ENCODE measurements at places on chromosomes 1 and 21. TPM values are rescaled to one million over a fixed set of nuclear protein-coding genes. Genes with fewer than 3 reads are reported as not detected.

The DENND2D gene
- total RNA-seq = 33.0 TPM

GRCh38 chr1:154430903-154431302, 25.8 kb downstream of the IL6R start:
- DNase-seq = no peak

DNA sequence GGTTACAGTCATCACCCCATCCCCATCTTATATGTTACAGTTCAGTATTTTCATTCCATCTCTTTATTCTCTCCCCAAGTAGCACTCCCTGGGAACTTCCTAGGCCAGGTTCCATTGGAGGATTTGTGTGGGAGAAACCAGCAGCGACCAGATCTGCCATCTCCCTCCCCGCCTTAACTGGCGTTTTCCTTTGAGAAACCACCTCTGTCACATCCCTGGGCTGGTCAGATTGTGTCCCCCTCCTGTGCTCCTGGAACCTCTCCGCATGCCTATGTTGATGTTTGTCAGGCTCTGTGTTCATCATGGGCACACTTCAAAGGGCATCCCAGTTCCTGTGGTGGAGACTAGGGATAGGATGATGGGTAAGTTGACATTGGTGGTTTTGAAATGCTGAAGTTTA, 126.4 kb downstream of the KIAA0319L start:
- no peak for DNase-seq

The HSF2BP gene
- total RNA-seq = 0.26 TPM

The RHEX gene
- 2.2 TPM for total RNA-seq

DNA sequence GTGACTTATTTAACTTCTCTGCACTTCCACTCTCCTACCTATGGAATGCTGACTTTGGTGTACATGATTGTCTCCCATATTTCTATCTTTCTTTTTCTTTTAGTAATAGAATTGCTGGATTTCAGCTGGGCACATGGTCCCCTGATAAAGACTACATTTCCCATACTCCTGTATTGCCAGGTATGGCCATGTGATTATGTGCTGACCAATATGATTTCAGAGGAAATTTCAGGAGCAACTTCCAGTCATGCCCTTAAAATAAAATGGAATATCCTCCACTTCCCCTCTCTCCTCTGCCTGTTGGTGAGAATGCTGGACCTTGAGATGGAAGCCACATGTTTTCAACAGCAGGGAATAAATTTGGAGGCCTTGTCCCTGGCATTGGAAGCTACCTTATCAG, 130.7 kb upstream of the IGSF21 start:
- DNase-seq = no peak

DNA sequence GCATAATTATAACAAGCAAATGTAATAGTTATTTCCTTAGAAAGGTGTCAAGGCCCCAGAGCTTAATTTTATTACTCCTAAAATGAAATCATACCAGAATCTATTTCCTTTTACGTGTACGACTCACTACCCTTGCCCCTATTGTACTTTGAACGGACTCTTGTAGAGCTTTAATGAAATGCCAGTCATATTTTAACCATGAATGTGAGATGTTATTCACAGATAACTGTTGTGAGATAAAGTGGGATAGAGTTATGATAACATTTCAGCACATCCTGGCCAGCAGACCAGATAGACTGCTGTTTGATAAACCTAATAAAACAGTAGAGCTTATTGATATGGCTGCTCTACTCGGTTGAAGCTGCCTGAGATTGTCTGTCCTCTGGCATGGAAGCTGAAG, 500.8 kb upstream of the PBX1 start:
- no peak for DNase-seq

DNA sequence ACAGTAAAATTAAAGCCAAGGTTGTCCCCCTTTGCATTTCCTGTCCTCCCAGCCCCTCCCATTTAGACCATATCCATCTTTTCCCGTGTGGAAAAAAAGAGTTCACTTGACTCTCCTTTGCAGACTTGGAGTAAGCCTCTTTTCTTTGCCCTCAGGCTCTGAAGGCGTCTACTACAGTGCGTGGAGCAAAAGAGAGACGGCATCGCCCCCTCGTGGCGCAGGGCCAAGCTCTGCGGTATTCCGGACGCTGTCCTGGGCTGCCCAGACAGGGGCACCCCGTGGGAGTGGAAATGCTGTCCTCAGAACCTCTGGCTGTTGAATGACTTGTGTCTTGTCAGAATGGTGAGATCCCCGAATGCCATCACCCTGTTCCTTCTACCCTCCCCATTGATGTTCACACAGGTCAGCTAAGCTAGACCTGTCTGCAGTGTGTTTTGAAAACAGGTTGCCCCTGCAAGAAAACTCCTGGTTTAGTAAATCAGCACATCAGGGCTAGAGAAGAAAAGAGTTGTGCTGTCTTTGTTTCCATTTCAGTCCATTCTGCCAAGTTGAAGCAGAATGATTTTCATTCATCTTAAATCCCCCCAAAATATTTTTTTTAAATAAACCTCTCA, 12.3 kb upstream of the GJA8 start:
- no peak for DNase-seq

The LORICRIN gene
- total RNA-seq = not detected

DNA sequence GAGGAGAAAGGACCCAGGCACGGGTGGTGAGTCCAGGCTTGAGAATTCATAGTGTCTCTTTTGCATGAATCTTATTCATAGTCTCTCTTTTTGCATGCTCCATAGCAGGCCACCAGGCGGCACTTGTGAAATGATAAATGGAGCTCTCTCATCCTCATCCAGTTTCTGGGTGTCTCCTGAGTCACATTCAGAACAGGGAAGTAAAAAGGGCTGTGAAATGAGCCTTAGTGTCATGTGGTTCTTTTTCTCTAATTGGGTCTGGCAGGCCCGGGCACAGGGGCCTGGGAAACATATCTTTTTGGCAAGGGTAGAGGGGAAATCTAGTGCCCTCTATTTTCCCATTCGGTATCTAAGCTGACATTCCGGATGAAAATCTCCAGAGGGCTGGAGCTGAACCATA, 19.1 kb upstream of the NCF2 start:
- DNase-seq = no peak

The GJC2 gene
- 2.6 TPM for total RNA-seq

- no peak for DNase-seq
Measured at GRCh38 chr1:247294282-247294681, 37.4 kb downstream of the ZNF496 start.

The MLLT11 gene
- total RNA-seq = 0.64 TPM

DNA sequence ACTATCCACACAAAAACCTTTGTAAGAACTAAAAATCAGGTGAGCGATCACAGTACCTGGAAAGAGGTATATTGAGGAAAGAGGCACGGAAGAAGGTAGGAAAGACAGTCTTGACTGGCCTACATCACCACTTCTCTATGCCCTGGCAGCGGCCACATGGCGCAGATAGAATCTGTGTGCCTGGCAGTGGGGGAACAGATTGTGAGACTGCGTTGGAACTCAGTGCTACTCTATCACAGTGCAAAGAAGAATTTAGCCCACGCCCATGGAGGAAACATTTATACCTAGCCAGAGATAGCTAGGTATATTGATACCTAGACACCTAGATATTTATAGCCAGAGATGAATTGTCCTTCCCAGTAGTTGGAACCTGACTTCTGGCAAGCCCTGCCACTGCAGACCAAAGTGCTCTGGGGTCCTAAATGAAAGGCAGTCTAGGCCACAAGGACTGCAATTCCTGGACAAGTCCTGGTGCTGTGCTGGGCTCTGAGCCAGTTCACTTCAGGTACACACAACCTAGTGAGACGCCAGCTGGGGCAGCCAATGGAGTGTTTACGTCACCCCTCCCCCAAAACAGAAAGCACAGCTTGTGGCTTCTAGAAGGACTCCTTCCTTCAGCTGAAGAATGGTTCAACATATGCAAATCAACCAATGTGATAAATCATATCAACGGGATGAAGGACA, 51.9 kb downstream of the DHX9 start:
- no peak for DNase-seq

GRCh38 chr1:81208441-81208840, 592.3 kb upstream of the ADGRL2 start:
- no peak for DNase-seq

DNA sequence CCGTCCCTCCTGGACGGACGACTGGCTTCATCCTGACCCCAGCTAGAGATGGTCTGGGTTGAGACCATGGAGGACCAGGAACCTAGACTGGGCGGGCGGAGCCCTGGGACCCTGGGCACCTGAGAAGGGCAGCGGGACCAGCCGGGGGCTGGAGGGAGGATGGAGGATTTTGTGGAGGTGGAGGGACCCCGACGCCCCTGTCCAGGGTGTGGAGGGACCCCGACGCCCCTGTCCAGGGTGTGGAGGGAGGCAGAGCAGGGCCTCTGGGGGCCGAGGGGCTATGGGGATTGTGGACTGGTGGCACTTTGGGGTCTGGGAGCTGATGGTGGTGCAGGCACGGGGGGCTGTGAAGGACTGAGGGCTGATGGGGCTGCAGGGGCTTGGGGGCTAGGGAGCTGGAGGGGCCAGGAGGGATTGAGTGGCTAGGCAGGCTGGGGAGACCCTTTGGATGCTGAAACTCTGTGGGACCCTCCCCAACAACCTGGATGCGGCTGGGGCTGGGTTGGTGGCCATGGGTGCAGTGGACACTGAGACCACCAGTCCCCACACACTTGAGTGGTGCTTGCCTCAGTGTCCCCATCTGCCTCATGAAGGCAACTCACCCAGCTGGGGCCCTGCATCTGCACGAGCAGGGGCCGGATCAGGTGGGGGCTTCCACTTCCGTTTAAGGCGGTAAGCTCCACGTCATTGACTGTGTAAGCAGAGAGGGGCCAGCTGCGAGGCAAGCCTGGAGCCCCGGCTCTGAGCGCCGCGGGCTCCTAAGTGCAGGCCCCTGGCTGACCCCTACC, 7.4 kb downstream of the GJC2 start:
- no peak for DNase-seq

DNA sequence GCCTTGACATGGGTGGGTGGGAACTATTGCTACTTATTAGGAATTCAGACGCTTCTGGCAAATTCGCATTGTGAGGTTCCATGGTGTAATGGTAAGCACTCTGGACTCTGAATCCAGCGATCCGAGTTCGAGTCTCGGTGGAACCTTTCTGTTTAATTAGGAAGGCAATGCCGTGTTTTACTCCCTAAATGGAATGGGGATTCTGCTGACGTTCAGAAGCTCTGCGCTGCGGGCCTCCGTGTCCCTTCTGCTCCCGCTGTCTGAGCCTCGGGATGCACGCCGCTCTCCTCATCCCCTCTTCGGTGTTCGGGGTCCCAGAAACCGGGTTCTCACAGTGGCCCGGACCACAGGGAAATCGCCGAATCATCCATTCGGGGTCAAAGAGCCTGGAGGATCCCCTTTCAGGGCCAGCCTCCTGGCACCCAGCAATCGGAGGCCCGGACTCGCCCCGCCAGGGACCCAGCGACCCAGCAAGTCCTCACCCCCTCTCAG, 280.3 kb downstream of the FAM72C start:
- DNase-seq = no peak
